ENCODE measurements at places on chromosomes 6 and 20.

GRCh38 chr6:165581678-165582077, 81.4 kb downstream of the PDE10A start:
- no peak for DNase-seq

GRCh38 chr20:35826397-35826998, 54.7 kb downstream of the PHF20 start:
- no peak for DNase-seq

DNA sequence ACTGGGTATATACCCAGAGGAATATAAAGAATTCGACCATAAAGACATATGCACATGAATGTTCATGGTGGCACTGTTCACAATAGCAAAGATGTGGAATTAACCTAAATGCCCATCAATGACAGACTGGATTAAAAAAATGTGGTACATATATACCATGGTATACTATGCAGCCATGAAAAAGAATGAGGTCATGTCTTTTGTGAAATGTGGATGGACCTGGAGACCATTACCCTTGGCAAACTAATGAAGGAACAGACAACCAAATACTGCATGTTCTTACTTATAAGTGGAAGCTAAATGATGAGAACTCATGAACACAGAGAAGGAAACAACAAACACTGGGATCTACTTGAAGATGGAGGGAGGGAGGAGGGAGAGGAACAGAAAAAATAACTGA, 186.7 kb upstream of the SSTR4 start:
- DNase-seq, result no peak

- no peak for DNase-seq
These were observed 45.7 kb downstream of the RNASET2 start for GRCh38 chr6:166910601-166911000.

GRCh38 chr6:22145376-22145775, 151.5 kb downstream of the PRL start:
- no peak for DNase-seq

GRCh38 chr20:46229478-46230105, 78.7 kb downstream of the CDH22 start:
- no peak for DNase-seq

DNA sequence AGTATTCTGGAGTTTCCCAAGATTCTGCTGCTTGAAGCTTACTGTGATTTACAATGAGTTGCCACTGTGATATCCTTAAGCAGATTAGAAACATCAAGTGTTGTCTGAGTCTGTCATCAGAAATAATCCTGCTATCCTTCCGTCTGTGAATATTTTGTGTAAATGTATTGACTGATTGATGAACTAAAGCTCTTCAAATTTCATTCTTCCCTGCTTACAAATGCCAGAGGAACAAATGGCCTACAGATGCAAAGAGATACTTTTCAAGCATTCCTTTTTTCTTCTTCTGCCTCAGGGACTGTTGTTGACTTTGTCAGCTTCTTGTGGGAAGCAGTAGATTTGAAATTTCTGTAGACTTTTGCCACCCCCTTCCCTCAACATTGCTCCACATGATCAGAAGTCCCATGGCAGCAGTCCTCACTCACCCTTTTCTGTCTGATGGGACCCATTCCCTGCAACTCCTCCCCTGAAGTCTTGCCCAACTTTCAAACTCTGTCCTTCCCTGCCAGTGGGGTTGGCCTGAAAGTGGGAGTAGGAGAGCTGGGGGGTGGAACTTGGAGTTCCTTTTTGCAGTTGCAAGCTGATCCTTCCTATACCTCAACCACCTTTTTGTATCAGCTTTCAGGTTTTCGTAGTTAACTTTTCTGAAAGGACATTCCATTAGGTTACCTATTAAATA, 38.5 kb upstream of the MLIP start:
- no peak for DNase-seq

DNA sequence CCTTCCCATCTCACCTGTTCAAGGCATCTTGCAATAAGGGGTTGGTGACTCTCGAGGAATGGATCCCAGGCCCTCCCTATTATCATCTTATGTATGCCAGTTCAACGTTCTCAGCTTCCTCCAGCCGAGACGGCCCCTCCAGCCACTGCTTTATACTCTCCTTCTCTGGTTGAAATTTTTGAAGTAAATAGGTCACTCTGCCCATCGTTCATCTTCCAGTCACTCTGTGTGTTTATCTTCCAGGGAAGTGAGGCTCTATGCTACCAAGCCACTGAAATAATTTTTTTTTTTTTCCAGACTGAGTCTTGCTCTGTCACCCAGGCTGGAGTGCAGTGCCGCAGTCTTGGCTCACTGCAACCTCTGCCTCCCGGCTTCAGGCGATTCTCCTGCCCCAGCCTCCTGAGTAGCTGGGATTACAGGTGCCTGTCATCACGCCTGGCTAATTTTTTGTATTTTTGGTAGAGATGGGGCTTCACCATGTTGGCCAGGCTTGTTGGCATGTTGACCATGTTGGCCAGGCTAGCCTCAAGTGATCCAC, 17.0 kb downstream of the PTPN1 start:
- DNase-seq, result no peak

DNA sequence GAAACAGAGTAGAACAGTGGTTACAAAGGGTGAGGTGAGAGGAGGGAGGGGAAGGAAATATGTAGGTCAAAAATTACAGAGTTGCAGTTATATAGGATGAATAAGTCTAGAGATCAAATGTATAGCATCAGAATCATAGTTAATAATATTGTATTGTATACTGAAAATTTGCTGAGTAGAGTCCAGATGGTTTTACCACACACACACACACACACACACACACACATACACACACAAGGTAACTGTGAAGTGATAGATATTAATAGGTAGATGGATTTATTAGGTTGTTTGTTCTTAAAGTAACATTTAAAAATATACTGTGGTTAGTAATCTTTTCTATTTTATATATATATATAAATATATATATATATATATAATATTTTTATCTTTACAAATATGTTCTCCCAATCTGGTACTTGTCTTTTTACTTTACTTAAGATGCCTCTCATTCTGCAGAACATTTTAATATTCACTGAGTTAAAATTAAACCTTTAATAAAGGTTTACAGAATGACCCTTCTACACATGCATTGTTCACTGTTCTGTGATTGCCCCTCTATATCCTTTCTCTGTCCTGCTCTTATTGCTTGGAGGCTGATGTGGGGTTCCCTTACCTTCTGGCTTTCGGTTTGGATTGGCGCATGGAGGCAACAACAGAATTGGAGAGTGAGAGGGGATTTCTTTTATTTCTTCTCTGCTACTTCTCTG, 408 bp downstream of the PTCHD4 start:
- DNase-seq, result no peak

GRCh38 chr20:47187450-47188195, 168.9 kb downstream of the ZMYND8 start:
- DNase-seq, result no peak

- no peak for DNase-seq
These were observed 17.8 kb upstream of the PPP1R3G start for GRCh38 chr6:5067305-5067704.

DNA sequence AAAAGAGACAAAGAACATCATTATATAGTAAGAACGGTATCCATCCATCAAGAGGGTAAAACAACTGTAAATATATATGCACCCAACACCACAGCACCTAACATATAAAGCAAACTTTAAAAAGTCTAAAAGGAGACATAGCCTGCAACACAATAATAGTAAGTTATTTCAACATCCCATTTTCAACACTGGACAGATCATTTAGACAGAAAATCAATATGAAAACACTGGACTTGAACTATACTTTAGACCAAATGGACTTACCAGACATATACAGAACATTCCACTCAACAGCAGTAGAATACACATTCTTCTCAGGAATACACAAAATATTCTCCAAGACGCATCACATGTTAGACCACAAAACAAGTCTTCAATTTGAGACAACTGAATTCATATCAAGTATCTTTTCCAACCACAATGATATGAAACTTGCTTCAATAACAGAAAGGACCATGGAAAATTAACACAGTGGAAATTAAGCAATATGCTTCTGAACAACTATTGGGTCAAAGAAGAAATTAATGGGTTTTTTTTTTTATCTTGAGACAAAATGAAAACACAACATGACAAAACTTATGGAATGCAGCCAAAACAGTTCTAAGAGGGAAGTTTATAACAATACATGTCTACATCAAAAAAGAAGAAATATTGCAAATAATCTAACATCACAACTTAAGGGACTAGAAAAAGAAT, 23.9 kb upstream of the ASF1A start:
- no peak for DNase-seq

GRCh38 chr20:51043811-51044210, 20.9 kb upstream of the KCNG1 start:
- no peak for DNase-seq

DNA sequence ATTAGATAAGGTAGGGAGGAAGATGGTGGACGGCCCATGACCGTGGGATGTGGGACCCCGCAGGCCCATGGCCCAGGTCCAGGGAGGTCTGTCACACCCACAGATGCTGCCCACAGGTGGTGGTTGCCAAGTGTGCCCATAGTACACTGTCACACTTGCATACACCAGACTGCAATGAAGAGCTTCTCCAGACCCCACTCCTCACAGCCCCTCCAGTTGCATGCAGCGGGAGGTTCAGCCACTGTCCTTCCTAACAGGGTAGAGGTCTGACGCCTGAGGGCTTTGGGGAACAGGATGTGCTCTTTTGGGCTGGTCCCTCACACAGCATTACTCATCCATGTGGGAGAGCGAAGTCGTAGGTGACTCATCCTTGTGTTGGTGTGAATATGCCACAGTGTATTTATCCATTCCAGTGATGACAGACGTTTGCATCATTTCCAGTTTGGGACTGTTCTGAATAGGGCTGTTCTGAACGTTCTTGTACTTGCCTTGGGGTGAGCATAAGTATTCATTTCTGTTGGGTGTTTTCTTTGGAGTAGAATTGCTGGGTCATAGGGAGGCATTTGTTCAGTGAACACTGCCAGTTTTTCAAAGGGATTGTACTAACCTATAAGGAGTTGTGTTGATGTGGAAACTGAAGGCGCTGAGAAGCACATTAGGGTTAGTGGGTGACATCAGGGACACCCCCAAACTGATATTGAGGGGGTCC, 10.1 kb upstream of the PYGB start:
- no peak for DNase-seq

GRCh38 chr6:132464538-132465256, 48.2 kb downstream of the STX7 start:
- DNase-seq, result no peak

GRCh38 chr6:7100072-7100752, 7.5 kb upstream of the RREB1 start:
- no peak for DNase-seq

DNA sequence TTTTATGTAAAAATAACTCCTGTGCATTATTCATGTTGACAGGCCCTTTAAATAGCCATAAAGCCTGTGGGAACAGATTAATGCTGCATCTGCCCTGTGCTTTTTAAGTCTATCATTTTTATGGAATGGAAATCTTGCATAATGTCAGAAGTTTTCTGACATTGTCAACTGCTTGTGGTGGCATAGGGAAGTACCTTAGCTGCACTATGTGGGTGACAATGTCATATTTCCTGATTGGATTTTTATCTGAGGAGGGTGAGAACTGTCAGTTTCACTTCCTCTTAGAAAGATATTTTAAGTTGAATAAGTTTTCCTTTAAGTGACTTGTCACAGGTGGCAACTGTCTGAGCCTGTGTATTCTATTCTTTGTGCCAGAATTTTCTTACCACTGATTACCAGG, 267.9 kb downstream of the PLCB1 start:
- no peak for DNase-seq

- no peak for DNase-seq
These were observed 73.7 kb downstream of the PRND start for GRCh38 chr20:4795394-4795793.

DNA sequence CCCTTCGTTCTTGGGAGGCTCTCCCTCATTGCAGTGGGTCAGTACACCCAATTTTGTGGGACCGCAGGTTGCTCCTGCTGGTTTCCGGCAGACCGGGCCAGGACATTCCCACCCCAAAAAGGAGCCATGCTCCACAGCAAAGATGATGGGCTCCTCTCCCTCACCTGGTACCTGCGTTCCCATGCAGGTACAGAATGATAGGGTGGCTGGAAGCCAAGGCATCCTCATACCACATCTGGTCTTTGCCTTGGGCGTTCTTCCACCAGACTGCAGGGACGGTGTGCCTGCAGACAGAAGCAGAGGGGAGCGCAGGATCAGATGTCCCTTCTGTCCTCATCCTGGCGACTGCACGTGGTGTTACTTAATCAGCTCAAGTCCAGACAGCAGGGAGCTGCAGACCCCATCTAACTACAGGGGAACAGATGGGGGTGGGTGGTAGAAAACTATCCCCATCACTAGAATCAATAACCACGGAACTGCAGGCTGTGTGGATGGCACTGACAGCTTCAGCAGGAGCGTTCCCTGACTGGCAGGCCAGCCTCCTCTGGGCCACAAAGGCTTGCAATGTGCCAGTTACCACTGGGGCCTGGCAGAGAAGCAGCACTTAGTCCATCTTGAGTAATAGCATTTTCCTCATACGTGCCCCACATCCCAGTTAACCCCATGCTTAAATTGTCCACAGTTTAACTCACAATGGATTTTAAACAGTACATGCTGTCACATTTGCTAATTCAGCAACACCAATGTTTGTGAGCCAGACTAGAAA, 70.4 kb downstream of the ABHD12 start:
- no peak for DNase-seq

GRCh38 chr6:129606664-129607063, 103.3 kb downstream of the ARHGAP18 start:
- DNase-seq, result no peak

GRCh38 chr6:144921206-144921975, 636.3 kb downstream of the UTRN start:
- no peak for DNase-seq

GRCh38 chr6:44940367-44940766, 387.8 kb upstream of the RUNX2 start:
- DNase-seq, result no peak

GRCh38 chr6:149852180-149852579, 12.0 kb downstream of the LRP11 start:
- no peak for DNase-seq

DNA sequence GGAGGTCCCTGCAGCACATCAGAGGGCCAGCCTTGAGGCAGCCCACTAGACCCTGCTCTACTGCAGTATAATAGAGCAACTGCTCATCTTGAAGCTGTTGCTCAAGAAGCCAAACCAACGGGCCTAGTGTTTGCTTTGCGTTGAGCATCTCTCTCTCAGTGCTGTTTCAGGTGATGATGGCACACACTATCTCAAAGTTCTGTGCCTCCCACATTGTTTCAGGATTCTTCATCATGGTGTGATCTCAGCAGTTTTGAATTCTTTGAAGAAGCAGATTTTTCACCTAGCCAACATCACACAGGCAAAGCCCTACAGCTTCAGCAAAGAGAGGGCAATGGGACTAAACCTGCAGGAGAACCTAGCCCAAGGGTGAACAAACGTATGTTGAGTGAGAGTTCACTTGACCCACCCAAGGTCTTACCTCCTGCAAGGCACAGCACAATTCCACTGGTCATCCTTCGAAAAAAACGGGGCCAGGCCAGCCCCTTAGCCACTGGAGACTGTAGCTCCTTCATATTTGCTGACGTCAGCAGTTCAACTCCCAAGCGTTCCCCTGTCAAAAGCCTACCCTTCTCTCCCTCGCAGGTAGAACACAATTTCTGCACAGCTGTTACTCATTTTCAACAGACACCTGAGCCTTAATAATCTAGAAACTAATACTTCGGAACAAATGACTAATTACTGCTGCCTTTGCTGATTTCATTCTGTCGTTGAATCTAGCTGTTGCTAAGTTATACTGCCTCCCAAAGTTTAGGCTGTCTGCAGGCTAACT, 15.8 kb downstream of the MYB start:
- DNase-seq, result no peak

- DNase-seq, result no peak
These were observed 43.3 kb downstream of the IL20RA start for GRCh38 chr6:137001299-137001976.

- no peak for DNase-seq
These were observed 58.1 kb downstream of the EPB41L2 start for GRCh38 chr6:131004936-131005335.

- DNase-seq, result no peak
These were observed 17.2 kb downstream of the ZSCAN23 start for GRCh38 chr6:28425944-28426541.
